ENCODE measurements at places on chromosomes 11 and 22.

DNA sequence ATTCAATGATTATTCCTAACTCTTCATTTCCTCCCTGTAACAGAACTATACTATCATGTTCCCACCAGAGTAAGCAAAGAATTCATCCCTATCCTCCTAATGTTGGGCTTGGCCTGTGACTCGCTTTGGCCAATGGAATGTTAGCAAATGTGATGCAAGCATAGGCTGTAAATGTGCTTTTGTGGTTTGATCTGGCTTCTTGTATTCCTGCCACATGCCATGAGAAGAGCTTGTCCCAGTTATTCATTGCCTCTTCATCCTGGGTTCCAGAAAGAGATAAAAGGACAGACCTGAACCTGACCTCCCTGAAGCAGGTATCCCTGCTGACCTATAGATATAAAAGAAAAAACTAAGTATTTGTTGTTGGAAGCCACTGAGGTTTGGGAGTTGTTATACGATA, 51.0 kb downstream of the SYTL2 start:
- DNase-seq = no peak

DNA sequence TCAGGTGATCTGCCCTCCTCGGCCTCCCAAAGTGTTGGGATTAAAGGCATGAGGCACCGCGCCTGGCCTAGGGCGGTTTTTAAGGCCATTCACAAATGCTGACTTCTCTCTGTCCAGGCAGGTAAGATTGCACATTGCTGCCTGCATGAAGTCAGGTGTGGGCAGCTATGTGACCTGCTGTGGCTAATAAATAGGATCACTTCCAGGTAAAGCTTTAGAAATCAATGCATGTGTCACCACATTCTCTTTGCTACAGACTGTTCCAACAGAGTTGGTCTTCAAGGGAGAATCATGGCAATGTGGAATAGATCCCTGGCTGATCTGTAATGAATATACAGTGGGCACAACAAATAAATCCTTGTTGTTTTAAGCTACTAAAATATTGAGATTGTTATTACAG, 260.3 kb upstream of the PITPNB start:
- DNase-seq = no peak

DNA sequence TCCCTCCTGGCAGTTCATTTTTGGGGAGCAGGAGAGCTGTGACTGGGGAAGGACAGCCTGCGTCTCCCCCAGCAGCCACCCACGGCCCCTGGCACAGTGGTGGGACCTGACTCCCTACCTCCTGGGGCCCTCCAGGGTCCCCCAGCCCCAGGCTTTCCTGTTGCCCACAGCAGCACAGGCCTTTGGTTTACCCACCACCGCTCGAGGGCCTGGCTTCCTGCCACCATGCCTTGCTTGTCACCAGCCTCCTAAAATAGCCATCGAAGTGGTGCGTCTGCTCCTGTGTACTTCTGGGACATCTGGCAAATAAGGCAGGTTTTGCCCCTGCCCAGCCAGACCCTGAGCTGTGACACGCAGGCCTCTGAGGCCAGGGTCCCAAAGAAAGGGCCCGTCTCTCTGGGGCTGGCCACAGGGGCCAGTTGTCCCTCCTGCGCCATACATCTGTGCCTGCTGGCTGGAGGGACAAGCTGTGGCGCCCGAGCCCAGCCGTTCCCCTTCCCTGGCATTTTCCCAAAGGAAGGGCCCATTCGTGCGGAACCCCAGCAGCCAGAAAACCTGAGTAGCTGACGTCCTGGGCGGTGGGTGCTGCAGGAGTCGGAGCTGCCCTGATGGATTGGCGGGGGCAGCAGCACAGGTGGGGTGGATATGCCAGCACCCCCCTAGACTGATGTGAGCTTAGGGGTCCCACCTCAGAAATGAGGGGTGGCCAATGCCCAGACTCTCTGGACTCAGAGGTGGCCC, 14.6 kb downstream of the PHLDA2 start:
- no peak for DNase-seq

DNA sequence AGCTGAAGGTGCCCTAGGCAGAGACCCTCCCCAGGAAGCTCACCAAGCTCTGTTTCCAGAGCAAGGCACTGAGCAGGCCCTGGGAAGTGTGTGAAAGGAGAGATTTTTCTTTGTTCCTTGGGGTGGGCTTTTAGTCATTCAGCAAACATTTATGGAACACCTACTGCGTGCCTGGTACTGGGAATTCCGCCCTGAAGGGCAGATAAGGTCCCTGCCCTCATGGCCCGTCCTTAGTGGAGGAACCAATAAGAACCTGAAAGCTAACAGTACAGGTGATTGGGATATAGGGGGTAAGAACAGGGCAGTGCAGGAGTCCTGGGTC, 3.9 kb downstream of the TMEM134 start:
- DNase-seq = no peak

DNA sequence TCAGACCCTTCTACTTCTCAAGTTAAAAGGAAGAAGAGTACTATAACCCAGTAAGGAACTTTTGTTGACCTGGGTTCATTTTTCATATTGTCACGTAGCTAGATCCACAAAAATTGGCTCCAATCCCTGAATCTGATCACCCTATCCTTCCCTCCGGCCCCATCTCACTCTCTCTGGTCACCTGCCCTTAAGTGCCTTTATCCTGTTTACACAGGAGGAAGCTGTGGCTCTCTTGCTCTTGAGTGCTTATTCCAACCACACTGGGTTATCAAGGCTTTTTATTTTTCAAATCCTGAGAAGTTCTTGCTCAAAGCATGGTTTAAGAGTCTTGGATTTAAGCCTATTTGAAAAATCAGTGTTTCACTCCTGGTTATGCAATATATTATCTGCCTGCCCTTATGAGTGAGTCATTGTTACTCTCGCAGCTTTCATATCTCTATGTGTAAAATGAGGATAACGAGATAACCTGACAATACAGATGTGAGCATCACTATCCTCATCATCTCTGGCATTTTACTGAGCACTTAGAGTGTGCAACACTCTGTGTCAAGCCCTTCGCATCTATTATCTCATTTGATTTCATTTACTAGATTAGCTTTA, 293.9 kb downstream of the GUCY1A2 start:
- DNase-seq = no peak

DNA sequence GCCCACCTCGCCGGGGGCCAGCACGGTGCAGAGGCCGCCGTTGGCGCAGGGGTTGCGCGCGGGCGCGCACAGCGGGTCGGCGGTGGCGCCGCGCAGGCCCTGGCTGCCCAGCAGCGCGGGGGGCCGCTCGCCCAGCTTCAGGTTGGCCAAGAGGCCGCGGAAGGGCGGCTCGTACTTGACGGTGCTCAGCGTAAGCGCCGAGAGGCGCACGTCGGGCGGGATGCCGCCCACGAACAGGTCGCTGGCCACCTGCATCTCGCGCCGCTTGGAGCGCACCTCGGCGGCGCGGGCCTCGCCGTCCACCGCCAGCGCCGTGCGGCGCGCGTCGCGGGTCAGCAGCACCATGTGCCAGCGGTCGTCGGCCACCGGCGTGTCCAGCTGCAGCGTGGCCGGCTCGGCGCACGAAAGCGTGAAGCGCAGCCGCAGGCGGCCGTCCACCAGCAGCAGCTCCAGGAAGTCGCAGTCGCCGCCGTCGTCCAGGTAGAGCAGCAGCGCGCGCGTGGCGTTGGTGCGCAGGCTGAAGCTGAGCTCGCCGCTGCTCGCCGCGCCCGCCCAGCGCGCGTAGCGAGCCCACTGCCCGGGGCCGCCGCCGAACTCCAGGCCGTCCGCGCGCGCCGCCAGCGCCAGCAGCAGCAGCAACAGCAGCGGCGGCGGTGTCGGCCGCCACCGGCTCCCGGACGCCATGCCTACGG, 9.8 kb downstream of the NRXN2 start:
- DNase-seq = no peak

Data from stimulated activated CD4-positive, alpha-beta T cell treated with anti-CD3 and anti-CD28 coated beads, Interleukin-1b, Interleukin-23, amount 100 ng/mL, for 24 hours (primary cell).